DMS153 (cell line): ENCODE measurements at places on chromosomes 1 and 21.

DNA sequence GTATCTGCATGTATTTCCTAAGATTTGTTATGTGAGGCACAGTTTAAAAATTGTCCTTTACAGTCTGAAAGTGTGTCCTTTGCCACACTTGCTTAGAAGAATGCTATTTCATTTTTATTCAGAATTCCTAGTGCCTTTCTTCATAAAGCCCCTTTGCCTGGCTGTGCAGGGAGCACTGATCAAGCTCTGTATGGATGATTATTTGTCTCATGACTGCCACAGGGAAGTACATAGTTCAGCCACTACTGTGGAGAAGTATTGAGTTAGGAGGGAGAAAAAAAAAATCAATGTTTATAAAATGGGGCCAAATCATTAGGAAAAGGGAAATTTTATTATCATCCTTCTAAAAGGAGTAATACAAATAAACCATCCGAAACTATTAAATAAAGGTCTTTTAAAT lies 51.4 kb downstream of the LHX4 start:
- no peak for DNase-seq

GRCh38 chr1:84939761-84940160 lies 46.8 kb upstream of the LPAR3 start:
- no peak for DNase-seq

DNA sequence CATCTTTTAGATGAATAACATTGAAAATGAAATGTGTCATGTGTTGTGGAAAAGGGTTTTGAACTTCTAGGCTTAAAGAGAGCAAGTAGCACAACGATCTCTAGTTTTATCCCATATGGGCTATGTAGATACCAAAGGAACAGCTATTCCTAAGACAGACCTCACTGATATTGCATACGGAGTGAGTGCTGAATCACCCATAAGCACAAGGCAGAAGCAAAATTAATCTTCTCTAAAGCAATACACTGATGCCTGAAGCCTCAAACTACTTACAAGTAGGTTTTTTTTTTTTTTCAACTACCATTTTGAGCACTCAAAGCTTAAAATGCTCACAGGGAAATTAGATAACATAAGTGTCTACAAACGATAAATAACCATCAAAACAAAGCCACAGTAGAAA lies 5.0 kb upstream of the KMO start:
- no peak for DNase-seq

- DNase-seq: no peak
These were observed 13.1 kb upstream of the COL24A1 start for GRCh38 chr1:86169625-86170024.

- DNase-seq: no peak
These were observed 25.6 kb downstream of the UBE2T start for GRCh38 chr1:202316186-202316585.

DNA sequence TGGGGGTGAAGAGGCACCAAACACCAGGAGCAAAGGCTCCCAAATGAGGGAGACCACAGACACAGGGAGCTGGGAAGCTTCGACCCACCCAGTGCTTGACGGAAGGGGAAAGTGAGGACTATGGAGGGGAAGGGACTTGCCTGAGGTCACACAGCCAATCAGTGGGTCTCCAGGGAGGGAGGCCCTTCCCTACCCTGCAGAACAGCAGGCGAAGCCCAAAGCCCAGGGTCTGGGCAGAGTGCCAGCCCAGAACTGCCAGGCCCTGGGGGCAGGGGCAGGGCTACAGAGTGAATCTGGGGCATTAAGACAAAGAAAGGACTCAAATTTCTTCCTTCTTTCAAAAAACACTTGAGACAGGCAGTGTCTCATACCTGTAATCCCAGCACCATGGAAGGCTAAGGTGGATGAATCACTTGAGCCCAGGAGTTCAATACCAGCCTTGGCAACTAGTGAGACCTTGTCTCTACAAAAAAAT lies 45.5 kb upstream of the ECE1 start:
- DNase-seq: peak; percentile 84

DNA sequence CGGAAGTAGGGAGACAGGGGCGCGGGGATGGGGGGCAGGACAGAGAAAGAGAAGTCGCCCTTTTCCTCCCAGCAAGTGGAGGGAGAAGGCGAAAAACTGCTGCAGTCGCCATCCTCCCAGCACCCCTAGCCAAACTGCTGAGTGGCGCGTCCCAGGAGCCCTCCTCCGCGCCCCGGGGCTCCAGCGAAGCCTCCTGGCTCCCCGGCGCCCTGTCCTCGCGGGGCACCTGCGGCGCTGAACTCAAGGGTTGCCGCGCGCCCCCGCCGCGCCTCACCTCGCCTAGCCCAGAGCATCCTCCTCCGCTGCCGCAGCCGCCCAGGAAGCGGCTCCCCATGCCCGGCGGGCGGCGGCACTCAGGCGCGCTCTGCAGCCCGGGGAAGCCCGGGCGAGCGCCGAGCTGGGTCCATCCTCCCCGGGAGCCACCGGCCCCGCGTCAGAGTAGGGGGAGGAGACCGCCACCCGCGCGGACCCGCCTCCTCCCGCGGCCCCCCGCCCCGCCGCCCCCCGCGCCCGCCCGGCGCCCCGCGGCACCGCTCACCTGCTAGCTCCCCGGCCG lies at the start of gene DAB1:
TSS of gene DAB1 (minus strand) at position 405 of the 556 bp plus-strand sequence. CDS start 133,030 bp downstream, outside the sequence.
- DNase-seq: peak; percentile 25

GRCh38 chr1:26164036-26164860 lies 4.5 kb downstream of the C1orf232 start:
- DNase-seq: no peak

DNA sequence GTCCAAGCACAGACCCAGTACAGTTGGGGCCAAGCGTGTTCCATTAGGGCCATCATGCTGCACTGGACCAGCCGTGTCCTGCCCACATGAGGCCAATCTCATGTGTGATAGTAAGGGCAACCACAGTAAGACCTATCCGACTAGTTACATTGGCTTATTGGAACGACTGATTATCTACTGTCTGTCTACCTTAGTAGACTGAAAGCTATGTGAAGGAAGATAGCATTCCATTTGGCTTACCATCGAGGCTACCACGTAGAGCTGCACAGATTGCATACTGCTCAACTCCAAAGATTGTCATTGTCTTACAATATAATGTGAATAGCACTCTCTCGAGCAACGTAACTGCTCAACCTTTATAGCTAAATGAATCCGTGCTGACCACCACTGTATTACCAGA lies 10.6 kb downstream of the PTGER3 start:
- no peak for DNase-seq

DNA sequence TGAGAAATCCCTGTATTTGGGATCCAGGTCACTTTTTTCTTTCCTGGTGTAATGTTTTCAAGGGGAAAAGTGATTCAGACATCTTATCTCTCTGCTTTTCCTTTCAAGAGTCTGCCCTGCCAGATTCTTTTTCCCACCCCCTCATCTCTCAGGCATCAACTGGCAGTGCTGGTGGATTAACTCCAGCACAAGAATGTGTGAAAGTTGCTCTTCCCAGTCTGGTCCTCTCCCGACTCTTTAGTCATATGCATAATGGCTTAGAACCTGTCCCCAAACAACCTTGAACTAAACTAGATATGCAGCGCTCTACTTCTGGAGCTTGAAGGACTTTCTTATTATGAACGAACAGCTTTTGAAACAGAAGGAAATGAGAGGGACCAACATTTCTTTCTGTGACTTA lies 88.5 kb downstream of the SLC44A5 start:
- DNase-seq: no peak

DNA sequence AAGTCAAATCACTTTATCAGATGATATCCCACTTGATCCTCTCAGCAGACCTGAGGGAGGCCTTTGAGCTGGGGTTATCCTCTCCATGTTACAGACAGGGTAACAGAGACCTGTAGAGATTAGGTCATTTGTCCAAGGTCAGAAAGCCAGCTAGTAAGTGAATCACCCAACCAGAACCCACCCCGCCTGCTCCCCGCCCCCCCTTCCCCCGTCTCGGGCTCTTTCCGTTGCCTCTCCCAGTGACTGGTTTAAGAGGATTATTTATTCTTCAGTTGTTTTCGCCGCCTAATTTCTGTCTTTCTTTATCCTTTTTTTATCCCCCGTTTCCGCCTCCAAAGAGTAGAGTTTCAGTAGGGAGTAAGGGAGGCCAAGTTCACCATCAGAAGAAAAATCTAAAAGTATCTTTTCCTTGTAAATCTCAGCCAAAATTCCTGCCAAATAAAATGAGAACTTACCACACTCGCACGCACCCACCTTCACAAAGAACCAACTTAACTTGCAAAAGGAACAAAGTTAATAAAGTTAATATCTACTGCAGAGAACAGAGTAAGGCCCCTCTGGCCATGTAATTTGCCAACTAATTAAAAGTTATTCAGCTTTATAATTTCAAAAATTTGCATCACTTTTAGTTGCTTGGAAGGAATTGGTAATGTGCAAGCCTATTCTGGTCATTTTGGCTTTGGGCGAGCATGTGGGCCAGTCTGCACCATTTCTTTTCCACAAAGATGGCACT lies 76.8 kb upstream of the TRABD2B start:
- no peak for DNase-seq

GRCh38 chr1:182610606-182611194 lies 6.5 kb upstream of the RGS16 start:
- no peak for DNase-seq

GRCh38 chr21:41956926-41957729 lies 3.3 kb upstream of the C2CD2 start:
- no peak for DNase-seq

DNA sequence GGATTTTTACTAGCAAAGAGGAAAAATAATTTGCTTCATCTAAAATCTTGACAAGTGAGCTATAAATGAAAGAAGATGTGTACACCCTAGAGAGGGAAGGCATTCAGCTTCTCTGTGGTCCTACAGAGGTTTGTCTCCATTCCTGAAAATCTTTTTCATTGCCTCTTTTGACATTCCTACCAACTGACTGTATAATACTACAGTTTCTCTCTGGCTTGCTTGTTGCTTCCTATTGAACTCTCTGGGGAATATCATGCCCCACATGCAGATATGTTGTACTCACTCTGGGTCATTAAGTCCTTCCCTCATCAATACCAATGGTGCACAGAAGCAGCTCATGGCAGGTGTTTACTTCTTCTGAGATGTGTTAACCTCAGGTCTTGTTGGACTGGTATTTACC lies 371.2 kb upstream of the PLXNA2 start:
- DNase-seq: no peak

- DNase-seq: peak; percentile 48
These were observed 136.6 kb upstream of the VANGL1 start for GRCh38 chr1:115505148-115505571.

- DNase-seq: no peak
These were observed 229.6 kb upstream of the JUN start for GRCh38 chr1:59013276-59013927.

DNA sequence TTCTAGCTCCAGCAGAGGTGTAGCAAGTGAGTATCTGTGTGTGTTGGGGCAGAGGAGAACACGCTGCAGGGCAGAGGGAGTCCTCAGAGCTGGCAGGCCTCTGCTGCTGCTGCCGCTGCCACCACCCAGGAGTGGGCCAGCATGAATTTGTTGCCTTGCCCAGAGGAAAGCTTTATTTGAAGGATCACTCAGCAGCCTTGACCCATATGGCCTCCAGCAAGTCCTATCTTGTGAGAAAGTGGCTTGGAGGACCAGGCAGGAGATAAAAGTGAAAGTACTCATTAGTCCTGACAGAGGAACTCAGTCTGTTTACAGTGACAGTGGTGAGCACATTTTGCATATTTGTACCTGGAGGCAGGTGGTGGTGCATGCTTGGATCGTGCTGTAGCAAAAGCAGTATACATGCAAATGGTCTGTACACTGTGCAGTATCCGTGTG lies 3.1 kb downstream of the TRAF5 start:
- DNase-seq: no peak

DNA sequence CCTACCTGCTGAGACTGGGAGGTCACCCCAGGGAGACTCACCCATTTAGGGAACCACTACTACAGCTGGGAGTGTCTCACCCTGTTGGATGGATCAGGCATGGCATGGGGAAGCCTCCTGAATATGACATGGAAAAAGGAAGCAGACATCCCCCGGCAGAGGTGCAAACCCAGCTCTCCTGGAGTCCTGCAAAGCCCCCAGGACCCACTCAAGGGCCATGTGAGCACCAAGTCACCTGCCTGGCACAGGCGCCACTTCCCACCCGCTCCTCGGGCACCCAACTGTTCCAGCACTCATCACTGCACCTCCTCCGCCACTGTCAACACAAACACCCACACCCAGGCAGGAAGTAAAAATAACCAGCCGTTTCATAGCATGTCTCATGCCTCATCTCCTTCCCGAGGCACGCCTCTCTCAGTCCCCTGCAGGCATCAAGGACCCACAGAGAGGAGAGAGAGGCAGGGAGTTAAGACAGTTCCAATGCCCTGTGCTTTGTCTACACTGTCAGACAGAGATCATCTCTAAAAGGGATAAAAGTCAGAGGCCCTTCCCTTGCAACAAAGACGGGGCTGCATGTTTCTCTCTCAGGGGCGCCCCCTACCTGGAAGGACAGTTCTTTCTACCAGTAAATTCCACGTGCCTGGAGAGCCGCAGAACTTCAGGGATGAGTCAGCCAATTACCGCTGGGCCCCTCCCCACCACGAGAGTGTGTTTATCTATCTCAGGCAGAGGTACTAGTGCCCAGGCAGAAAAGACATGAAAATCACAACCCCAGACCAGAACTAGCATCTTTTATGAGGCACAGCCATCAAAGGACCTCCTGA lies 150.1 kb upstream of the SOD1 start:
- peak; percentile 55 for DNase-seq

DNA sequence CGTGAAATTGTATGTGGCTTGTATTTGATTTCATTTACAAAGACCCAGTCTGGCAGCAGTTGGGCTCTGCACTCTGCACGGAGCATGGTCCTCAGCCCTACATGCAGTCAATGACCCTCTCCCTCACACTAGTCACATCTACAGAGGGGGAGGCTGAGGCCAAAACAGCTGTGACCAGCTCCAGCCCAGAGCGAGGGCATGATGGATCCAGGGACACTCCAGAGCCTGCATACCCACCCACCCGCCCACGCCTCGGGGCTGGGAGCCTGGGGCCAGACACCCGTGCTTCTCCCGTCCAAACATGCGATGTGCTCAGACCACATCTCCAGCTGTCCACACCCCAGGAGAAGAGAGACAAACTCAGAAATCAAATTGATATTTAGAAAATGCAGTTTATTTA lies 14.0 kb upstream of the PRDM16 start:
- DNase-seq: no peak

DNA sequence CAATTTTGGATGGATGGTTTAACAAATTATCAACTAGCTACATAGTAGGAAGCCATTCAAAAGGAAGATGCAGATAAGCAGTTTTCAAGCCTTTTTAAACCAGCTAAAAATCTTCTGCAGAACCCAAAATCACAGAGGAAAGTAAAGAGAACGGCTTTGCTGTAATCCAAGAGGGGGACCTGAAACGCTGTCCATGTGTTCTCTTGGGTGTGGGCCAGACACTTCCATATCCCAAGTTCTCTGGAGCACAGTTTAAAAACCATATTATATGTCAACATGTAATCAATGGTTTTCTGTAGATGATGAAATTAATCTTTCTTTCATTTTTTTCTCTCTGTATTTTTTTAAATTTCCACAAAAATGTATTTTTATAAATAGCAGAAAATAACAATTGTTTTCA lies 90.5 kb downstream of the SELENOF start:
- no peak for DNase-seq
